ENCODE measurements at places on chromosomes 6 and 20.

DNA sequence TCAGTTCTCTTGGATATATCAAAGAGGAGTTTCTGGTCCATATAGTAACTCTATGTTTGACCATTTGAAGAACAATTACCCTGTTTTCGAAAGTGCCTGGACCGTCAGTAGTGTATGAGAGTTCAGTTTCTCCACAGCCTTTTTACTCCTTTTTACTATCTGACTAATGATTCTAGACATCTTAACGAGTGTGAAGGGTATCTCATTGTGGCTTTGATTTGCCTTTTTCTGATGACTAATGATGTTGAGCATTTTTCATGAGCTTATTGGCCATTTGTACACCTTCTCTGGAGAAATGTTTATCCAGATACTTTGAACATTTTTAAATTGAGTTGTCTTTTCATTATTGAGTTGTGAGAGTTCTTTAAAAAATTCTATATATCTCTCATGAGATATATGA lies 114.9 kb upstream of the ATXN1 start:
- DNase-seq: no peak

DNA sequence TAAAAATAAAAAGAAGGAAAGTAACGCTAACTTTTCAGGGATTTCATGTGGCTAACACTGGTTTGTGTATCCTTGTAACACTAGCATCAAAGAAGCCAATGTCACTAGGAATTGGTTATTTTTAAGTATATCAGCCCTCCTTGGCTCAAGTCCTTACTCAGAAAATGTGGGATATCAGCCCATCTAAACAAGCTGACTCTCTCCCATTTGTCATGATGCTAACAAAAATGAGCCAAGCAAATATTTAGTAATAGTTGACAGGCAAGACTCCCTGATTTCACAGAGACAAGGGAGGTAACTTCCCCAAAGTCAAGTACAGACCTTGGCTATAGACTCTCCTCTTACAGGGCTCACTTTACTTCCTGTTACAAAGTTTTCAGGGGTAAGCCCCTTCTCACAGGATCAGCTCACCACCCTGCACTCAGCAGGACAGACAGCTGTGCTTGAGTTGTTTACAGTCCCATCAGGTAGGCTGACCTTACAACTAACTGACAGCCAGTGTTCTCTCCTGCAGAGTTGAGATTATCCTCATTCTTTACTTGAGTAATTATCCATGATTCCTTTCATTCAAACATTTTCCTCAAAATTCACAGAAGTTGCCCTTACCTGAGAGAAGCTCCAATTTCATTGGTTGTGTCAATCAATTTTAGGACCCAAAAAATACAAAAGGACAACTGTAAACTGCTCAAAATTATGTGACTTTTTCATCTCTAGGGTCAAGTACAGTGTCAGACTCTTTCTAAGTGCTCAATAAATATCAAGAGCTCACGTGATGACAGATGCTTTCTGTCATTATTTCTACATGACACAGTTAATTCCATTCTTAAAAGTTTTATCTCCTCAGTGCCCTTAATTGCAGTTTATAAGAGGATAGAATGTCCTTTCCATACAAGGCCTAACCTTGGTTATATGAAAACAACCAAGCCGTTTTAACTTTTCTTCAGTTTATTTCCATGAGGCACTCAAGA lies 38.1 kb upstream of the BMP5 start:
- no peak for DNase-seq

DNA sequence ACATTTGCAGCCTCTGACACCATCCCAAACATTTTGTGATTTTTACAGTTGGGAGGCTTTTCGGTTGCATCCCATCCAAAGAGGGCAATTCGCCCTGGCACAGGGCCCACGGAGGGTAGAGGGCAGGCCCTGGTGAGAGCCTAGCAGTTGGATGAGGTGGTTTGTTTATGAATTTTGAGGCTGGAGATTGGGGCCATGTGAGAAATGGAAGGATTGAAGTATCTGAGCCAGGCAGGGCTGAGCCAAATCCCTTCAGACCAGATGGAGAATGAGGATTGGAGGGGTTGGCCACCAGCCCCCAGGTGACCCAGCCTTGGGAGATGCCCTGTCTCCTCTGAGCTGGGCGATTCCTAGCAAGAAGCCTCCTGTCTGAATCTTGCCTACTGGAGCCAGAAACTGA lies 52.6 kb upstream of the CCDC167 start:
- no peak for DNase-seq

GRCh38 chr20:41135187-41135887 lies 2.0 kb upstream of the PLCG1 start:
- peak; percentile 60 for DNase-seq

- DNase-seq: no peak
These were observed 179.4 kb upstream of the OLIG3 start for GRCh38 chr6:137673603-137674002.

DNA sequence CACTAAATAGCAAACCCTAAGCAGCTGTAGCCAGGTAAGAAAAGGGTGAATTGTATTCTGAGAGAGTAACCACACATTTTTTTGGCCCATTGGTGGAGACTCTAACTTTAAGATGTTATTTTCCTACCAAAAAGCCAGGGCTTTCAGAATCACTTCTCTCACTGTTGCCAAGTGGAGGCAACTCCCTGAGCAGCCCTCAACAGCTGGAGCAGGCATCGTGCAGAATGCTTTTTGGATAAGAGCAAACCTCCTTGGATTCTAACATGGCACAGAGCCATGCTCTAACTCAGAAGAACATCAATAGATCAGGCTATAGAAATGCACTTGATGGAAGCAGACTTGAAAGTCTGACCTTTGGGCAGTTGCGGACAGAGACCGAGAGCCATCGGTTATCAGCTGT lies 722.2 kb upstream of the CHD6 start:
- DNase-seq: no peak

- no peak for DNase-seq
These were observed 60.0 kb upstream of the PBOV1 start for GRCh38 chr6:138278326-138278725.

GRCh38 chr6:107618672-107619071 lies 128.8 kb downstream of the SOBP start:
- DNase-seq: peak; percentile 6

DNA sequence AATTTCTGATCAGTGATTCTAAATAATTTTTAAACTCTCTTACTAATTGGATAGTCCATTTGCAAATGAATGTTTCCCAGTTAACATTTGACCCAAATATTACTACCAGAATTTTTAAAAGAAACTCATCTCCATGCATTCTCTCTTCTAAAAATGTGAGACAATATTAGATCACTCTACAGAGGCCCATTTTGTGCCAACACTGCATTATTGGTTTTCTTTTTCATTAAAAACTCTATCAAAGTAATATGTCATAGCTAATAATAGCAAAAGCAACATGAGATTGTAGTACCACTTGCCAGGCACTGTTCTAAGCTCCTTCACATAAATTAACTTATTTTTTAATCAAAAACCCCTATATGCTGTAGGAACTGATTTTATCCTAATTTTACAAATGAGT lies 345.6 kb upstream of the PLCB4 start:
- DNase-seq: no peak

GRCh38 chr20:22207280-22207679 lies 377.1 kb downstream of the FOXA2 start:
- DNase-seq: no peak

DNA sequence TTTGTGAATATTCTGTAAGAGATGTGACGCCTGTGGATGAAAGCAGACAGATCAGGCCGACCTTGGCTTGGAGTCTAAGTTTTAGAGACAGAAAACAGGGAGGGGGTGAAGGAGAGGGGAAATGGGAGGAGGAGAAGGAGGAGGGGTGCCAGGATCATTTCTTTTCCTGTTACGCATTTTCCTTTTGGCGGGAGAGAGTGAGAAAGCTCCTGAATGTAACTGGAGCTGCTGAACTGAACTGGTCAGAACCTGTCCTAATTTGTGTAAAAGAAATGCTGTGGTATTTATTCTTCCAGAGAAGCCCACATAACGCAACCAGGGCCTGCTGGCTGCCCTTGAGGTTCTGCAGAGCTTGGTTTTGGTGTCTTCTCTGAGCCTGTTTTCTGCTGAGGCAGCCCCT lies 41.9 kb downstream of the UTRN start:
- DNase-seq: no peak

DNA sequence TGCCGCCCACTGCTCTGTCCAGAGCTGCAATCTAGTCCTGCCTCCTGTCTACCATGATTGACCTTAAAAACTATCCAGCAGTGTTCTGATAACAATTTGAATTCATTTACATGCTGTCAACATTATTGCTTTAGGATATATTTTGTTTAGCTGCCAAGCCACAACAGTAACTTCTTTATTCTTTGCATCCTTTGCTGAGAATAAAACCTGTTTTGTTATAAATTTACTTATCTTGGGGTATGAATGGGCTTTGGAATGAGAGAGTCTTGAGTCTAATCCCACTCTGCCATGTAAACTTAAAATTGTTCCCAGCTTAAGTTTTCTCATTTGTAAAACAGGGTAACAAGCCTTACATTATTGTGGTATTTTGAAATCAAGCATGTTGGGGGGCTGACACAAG lies 116.4 kb downstream of the FLRT3 start:
- DNase-seq: no peak

GRCh38 chr6:37624121-37624520 lies 73.6 kb downstream of the MDGA1 start:
- no peak for DNase-seq

- no peak for DNase-seq
These were observed 55.0 kb downstream of the FILIP1 start for GRCh38 chr6:75438442-75439116.

GRCh38 chr6:144624716-144625115 lies 339.6 kb downstream of the UTRN start:
- DNase-seq: no peak

DNA sequence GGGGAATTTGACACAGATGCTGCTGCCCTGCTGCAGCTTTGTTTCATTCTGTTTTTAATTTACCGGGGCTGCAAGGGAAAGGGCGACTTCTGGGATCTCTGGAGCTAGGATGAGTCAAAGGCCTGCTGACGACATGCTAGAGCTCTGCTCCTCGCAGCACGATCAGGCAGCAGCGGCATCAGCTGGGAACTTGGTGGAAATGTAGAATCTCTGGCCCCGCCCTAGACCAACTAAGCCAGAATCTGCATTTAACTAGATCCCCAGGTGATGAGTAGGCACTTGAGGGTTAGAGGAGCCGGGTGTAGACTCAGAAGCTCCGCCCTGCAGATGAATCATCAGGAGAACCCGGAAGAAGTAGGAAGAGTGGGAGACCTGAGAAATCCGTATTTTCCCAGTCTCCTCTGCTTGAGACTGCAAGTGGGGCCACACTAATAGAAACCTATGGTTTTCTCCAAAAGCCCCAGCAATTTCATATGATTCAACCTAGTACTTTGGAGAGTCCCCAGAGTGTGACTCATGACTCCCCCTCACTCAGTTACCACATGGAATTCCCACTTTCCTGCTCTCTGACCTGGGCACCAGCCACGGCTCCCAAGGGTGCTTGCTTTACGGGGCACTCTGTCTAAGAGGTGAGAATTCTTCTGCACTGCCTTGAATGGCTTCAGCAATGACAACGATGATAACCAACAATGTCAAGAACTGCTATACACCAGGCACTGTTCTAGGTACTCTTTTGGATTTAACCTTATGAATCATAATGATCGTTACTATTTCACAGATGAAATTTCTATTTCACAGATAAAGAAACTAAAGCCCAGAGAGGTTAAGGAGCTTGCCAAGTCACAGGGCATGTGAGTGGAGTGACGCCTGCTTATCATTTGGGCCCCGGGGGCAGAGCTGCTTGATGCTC lies 18.1 kb downstream of the TUBB2B start:
- peak; percentile 65 for DNase-seq

GRCh38 chr6:18317850-18318249 lies 53.5 kb upstream of the DEK start:
- no peak for DNase-seq

- no peak for DNase-seq
These were observed 118.7 kb downstream of the RPS12 start for GRCh38 chr6:132933090-132933489.

DNA sequence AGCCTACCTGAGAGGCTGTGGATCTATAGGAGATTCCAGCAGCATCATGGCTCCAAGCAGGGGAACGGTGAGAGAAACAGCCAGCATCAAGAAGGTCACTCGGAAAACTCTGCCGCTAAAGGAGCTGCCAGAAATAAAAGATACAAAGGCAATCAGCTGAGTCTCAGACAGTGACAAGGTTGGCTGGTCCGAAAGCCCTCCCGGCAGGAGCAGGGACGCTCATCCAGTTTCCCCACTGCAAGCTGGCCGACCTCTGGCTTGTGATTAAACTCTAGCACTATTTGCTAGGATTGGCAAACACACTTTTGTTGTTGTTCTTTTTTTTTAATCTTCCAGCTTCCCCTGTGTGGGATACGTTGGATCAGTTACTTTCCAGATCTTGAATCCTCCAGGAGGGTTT lies 8.7 kb downstream of the APMAP start:
- DNase-seq: no peak

- no peak for DNase-seq
These were observed 9.2 kb upstream of the GHRH start for GRCh38 chr20:37270576-37271420.

DNA sequence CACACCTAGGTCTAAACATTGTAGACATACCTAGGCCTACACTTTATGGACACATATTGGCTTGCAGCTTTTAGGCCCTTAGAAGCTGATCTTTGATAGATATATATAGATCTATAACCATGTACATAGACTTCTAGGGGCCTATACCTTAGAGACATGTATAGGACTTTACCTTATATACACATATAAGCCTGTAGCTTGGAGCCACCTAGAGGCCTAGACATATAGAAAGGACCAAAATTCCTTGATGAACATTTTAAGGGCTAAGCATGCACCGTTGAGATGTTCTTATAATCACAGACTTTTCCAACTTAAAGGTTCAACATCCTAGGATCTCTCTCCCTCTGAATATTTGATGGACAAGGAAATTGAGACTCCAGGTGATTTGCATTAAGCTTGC lies 371.7 kb upstream of the SASH1 start:
- DNase-seq: no peak

GRCh38 chr20:3655131-3655405 lies 8.1 kb downstream of the GFRA4 start:
- DNase-seq: no peak

GRCh38 chr20:60352596-60352995 lies 394.4 kb downstream of the CDH26 start:
- DNase-seq: no peak

- no peak for DNase-seq
These were observed 19.7 kb upstream of the GTSF1L start for GRCh38 chr20:43746344-43747137.

DNA sequence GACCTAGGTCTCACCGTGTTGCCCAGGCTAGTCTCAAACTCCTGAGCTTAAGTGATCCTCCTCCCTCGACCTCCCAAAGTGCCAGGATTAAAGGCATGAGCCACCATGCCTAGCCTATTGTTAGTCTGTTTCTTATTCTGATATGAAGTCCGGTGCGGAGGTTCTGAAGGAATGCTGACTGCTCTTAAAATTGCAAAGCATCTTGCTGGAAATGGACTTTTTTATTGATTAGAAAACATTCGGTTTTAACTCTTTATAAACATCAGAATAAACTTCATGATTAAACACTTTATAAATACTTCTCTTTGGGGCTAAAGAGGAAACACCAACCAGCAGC lies 3.2 kb downstream of the TNFAIP3 start:
- DNase-seq: no peak

GRCh38 chr6:47917202-47917601 lies 135.4 kb downstream of the OPN5 start:
- no peak for DNase-seq

Data from stimulated activated CD4-positive, alpha-beta T cell treated with anti-CD3 and anti-CD28 coated beads, Interleukin-2, amount 100 ng/mL, for 48 hours (primary cell).